Fibroblast of skin of right biceps (primary cell): ENCODE measurements at places on chromosomes 1 and 21.

DNA sequence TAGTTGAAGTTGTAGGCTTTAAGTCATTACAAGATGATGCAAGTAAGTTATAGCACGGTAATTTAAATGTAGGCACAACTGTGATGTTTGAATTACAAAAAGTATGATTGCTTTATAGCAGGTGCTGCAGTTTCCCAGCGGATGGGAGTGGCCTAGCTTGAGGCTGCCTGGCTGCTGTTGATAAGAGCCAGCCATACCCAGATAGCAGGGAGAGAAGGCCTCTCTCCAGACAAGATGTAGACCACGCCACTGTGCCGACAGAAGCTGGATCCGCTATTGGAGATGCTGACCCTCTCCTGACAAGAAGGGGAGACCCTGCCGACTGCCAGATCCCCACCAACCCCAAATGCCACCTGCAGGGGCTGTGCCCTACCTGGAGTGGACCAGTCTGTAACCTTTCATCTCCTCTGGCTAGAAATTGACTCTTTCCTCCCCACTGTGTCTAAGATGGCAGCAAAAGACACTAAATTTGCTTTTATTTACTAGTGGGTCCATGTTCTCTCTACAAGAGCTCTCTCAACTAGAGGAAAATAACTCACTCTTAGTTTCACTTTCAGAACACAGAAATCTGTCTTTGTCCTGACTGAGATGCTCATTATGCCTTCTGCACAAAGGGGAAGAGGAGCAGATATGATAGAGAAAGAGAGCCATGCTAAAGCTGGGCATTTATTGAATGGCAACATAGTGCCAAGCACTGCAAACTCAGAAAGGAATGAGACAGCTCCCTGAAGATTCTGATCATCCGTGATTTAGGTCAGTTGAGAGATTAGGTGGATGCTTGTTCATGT lies 127.9 kb downstream of the URB2 start:
- no peak for DNase-seq

DNA sequence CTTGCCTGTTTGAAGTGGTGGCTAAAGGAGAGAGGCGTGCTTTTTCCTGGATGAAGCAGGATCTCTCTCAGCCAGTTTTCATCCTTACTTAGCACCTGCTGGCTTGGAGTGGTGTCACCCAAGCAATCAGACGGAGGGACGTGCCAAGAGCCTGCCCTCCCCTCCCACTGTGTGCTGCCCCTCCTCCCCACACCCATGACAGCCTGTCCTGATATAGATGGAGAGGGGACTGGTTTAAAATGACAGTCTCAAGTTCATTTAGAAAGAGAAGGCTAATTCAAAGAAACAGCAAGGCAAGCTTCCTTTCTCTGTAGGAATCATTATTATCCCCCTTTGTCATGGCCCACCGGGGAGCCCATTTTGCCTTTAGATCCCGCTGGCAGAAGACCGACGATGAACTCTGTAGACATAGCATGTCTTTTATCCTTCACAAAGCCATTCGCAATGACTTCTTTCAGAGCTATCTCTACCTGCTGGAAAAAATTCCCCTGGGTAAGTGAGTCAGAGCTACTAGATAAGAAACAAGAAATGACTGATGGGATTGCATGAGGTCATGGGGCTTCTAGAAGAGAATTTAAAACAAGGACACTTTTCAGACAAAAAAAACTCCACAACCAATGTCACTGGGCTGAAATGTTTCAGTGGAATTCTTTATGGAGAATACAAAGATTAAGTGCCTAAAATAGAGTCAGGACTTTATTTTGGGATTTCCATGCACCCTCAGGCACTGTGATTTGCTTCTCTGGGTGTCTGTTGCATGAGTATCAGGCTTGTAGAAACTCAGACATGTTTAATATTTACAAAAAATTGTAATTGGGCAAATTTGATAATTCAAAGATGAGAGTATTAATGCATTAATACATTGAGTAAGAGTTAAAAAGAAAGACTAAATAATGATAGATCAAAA lies at the start of gene NTMT2:
TSS of gene NTMT2 (plus strand) at position 190 of the 907 bp plus-strand sequence. CDS start at position 339, 149 bp downstream.
- peak; percentile 50 for DNase-seq

DNA sequence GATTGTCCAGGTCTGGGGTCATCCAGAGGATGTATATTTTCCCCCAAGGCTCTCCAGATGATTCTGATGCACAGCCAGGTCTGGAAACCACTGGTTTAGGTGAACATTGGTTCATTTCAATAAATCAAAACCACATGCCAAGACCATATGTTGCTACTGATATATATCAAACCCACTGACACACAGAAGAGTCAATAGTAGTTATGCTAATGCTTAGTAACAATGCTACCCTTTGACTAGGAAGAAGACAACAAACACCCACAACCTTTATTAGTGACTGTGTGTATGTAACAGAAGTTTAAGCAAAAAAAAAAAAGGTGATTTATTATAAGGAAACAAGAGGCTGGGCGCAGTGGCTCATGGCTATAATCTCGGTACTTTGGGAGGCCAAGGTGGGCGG lies 35.6 kb upstream of the POU2F1 start:
- DNase-seq, result no peak

DNA sequence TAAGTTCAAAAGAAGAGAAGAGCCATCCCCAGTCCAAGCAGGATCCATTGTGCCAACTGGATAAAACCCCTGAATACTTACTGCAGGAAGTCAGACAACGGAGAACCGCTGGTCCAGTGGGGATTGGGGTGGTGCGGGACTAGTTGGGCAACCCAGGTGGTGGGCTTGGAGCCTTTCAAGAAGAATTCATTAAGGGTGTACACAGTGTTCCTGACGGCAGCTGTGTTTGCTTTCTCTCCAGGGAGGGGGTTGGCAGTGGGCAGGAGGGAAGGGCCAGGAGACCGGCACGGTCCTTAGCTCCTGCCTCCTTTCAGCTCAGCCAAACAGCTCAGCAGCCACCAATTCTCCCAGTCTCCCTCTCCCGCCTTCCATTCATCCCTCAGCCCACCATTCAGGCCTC lies 7.1 kb upstream of the CDK18 start:
- DNase-seq, result no peak

DNA sequence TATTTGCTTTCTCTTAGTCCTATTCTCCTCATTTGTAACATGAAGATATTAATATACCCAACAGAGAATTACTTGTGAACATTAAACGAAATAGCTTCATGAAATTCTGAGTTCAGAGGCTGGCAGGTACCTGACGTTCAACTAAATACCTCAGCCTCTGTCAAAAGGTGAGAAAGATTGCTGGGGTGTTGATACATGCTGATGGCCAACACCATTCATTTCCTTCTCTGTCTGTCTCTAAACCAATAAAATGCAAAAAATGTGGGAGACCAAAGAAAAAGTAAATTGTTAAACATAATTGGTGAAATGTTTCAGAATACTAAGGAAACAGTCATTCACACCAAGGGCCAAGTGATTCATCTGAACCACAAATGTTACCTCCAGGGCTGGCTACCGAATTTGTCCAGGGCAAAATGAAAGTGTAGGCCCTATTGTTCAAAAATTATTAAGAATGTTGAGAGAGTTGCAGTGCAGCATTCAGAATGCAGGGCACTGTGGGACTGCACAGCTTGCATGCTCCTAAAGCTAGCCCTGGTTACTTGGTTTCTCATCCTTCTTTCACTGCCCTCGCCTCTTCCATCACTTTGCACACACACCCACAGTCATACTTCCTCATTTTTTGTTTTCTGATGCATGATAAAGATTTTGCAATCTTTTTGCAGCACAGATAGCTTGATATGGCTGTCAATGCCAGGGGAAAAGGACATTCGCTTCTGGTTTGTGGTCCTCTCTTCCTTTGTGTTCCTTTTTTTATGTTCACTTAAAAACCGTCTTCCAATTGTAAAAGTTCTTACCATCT lies 414.3 kb upstream of the NR5A2 start:
- peak; percentile 57 for DNase-seq
